ENCODE measurements at places on chromosomes 7 and 10. TPM values are rescaled to one million over a fixed set of nuclear protein-coding genes. Genes with fewer than 3 reads are reported as not detected.
A peak's percentile ranks its signal among the peaks of the same experiment; 100 is the strongest.

DNA sequence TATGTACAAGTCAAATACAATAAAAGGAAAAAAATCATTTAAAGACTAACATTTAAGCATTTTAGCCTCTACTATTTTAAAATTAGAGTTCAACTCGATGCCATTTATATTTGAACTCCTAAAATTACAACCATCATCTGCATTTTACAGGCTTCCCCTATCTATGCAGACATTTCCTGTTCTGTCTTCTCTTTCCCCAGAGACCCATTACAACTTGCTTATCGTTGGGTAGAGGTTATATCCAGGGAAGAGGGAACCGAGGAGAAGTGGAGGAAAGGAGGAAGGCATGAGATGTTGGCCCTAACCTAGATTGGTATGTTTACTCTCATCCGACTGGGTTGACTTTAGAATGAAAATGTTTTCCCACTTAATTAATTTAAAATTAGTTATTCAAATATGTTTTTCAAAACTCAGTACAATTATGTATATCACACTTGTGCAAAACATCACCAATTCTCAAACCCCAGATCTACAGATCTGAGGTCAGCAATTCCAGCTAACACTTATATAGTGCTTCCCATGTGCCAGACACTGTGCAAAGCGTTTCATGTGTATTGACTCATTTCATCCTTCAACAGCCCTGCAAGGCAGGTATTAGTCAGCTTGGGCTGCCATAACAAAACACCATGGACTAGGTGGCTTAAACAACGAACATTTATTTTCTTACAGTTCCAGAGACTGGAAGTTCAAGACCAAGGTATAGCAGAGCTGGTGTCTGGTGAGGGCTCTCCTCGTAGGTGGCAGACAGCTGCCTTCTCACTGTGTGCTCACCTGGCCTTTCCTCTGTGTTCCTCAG, 27.3 kb upstream of the HERPUD2 start:
- no peaks in the 10 kb centered on the region for H3K36me3 ChIP-seq
- H3K4me1 ChIP-seq, result peaks cover 19% of the 10 kb centered on the region
- no peak overlapping the region for H3K4me3 ChIP-seq
- no peak for DNase-seq

DNA sequence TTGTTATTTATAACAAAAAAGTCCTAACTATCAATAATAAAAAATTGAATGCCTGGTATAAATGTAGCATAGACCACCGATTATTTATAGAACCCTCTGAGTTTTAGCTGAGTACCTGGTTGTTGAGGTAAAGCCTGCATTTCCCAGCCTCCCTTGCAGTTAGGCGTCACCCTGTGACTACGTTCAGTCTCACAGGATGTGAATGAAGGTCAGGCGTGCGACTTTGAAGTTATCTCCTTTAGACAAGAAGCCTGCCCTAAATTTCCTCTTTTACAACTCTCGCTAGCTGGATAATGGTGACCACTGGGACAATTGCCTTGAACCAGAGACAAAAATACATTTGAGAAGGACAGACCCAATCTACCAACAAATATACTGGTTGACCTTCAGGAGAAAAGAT, 67.5 kb upstream of the TES start:
- H3K4me1 ChIP-seq, result no peaks in the 10 kb centered on the region
- no peaks in the 10 kb centered on the region for H3K36me3 ChIP-seq
- H3K4me3 ChIP-seq, result no peak overlapping the region
- no peaks in the 10 kb centered on the region for H3K27me3 ChIP-seq
- no peak overlapping the region for H3K27ac ChIP-seq

DNA sequence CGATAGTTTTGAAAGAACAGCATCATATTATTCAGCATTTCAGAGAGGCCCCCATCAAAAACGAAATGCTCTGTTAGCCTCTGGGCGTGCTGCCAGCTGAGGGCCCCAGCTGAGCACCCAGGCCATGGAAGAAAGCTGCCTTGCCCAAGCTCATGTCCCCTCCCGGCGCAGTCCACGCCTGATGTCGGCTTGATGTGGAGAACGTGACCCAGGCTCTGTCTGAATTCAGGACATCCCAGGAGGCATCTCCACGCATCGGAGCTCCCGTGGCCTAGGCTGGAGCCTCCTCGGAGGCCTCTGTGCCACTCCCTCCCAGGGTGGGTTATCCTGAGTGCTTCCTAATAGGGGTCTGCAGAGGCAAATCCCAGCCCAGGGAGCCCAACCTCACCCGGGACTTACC, 218.3 kb upstream of the AKR1E2 start:
- H3K36me3 ChIP-seq, result no peaks in the 10 kb centered on the region
- DNase-seq, result no peak
- no peak overlapping the region for H3K4me3 ChIP-seq
- no peaks in the 10 kb centered on the region for H3K27me3 ChIP-seq
- H3K27ac ChIP-seq, result no peak overlapping the region

The NME8 gene
- total RNA-seq, result not detected

DNA sequence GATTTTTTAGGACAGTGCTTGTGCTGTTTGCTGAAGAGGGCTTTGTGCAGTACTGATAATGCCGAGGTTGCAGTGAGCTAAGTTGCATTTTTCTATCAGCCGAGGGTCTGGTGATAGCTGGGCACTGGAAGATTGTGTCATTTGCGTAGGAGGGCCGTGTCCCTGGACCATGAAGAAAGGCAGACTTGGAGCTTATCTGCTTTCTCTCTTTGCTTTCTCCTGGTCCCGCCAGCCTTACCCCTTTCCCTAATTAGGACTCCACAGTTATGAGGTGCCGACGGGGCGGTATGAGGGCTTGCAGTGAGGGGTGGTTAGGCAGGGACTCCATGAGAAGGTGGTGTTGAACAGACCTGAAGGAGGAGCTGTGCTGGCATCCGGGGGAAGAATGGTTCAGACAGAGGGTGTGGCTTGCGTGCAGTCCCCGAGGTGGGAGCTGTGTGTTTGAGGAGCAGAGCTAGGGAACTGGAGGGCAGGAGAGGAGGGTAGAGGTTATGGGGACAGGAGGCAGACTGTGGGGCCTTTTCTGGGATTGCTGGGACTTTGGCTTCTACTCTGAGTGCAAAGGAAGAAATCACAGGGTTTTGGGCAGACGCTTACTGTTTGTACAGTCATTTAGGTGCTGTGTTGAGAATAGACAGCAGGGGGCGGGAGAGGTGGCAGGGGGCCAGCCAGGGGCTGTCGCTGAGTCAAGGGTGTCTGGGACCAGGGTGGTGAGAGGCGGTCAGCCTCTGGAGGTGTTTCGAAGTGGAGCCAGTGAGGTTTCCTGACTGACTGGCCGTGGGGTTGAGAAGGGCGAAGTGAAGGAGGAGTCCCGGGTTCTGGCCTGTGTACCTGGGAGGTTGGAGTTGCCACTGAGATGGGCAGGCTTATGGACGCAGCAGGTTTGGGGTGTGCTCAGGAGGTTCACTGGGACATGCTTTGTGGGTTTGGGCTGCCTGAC, 43.4 kb downstream of the PRF1 start:
- H3K27me3 ChIP-seq, result no peaks in the 10 kb centered on the region
- no peaks in the 10 kb centered on the region for H3K36me3 ChIP-seq
- peak overlapping the region; percentile 33 for H3K4me3 ChIP-seq
- H3K4me1 ChIP-seq, result no peaks in the 10 kb centered on the region
- no peak overlapping the region for H3K27ac ChIP-seq

- H3K4me3 ChIP-seq, result no peak overlapping the region
- no peaks in the 10 kb centered on the region for H3K4me1 ChIP-seq
- no peaks in the 10 kb centered on the region for H3K36me3 ChIP-seq
- no peaks in the 10 kb centered on the region for H3K27me3 ChIP-seq
- DNase-seq, result peak; percentile 72
- peak overlapping the region; percentile 32 for H3K27ac ChIP-seq
Measured at GRCh38 chr10:5971315-5971832, 6.0 kb downstream of the IL15RA start.

The CUL2 gene
- total RNA-seq, result 21.6 TPM

DNA sequence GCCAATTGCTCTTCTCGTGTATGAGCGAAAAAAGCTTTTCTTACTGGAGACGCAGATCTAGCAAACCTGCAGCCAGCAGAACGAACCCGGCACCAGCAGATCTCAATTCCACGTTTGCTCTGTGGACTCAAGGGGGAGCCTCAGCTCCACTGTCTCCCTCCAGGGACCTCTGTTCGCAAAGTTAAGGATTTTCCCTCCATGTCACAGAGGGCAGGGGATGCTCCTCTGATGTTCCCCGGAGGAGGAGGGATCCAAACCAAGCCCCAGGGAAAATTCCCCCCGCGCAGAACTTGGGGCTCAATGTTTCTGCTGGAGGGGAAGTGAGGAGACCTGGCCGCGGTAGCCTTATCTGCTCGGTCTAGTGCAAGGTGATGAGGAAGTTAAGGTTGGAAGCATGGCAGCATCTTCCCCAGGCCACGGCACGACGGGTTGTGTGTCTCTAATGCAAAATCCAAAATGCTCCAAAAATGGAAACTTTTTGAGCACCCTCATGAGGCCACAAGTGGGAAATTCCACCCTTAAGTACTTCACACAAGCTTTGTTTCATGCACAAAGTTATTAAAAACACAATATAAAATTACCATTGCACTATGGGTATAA, 9.0 kb downstream of the IQCE start:
- peaks cover 25% of the 10 kb centered on the region for H3K4me1 ChIP-seq
- H3K36me3 ChIP-seq, result peaks cover 3% of the 10 kb centered on the region
- H3K27me3 ChIP-seq, result no peaks in the 10 kb centered on the region
- no peak overlapping the region for H3K27ac ChIP-seq

DNA sequence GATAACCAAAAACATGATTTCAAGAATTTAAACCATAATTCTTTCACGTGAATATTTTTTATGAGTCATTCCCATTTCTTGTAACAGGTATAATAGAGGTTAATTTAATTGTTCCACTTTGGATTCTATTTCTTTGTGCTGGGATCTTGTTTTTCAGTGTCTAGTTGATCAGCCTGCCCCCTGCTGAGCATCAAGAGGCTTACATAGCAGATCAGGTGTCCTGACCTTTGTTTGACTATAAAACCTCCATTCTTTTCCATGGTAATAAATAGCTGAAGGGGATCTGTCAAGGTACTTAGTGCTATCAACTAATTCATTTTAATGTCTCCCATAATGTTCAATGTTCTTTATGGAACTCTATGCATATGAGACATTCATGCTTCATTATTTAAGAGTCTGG, 4.9 kb downstream of the COL17A1 start:
- no peak overlapping the region for H3K4me3 ChIP-seq
- DNase-seq, result peak; percentile 62
- H3K27ac ChIP-seq, result no peak overlapping the region
- no peaks in the 10 kb centered on the region for H3K4me1 ChIP-seq
- no peaks in the 10 kb centered on the region for H3K36me3 ChIP-seq
- no peaks in the 10 kb centered on the region for H3K27me3 ChIP-seq

The FAM25G gene
- total RNA-seq, result not detected

DNA sequence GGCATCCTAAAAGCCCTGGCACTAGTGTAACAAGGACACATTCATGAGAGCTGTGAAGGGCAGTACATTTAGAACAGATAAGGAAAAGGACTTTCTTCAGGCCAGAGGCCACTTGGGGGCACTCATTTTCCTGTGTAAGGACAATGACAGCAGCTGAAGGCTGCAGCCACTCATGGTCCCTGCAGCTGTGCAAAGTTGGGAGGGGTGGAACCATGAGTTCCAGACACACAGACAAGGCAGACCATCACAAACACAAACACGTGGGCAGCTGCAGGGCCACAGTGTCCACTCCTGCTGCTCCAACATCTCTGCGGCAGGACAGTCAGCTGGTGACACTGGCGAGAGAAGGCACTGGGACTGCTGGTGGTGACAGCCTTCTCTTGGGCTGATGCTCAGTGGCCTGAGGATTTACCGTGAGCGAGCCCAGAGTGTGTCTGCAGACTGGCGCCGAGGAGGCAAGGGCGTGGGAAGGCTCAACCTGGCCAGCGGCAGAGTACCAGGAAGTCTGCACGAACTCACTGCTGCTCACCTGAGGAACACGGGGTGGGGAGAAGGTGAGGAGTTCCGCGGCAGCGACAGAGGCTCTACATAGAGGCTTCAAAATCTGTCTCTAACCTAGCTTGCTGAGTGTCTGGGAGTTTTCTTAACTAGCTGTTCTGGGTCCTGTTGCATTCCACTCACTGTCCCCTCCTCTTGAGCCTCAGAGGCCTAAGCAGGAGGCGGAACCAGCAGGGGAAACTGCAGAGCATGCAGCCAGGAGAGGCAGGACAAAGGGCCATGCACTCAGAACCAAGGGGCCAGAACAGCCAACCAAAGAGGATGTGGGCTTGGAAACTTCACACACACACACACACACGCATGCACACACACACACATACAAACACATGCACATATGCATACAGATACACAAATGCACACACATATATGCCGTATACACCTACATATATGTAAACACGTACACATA, 76.5 kb upstream of the DDC start:
- no peaks in the 10 kb centered on the region for H3K27me3 ChIP-seq
- DNase-seq, result no peak
- no peaks in the 10 kb centered on the region for H3K36me3 ChIP-seq
- no peak overlapping the region for H3K4me3 ChIP-seq

GRCh38 chr7:30244340-30244739, 40.1 kb upstream of the ZNRF2 start:
- no peak overlapping the region for H3K4me3 ChIP-seq
- H3K36me3 ChIP-seq, result no peaks in the 10 kb centered on the region
- H3K27me3 ChIP-seq, result no peaks in the 10 kb centered on the region
- no peaks in the 10 kb centered on the region for H3K4me1 ChIP-seq
- H3K27ac ChIP-seq, result no peak overlapping the region

DNA sequence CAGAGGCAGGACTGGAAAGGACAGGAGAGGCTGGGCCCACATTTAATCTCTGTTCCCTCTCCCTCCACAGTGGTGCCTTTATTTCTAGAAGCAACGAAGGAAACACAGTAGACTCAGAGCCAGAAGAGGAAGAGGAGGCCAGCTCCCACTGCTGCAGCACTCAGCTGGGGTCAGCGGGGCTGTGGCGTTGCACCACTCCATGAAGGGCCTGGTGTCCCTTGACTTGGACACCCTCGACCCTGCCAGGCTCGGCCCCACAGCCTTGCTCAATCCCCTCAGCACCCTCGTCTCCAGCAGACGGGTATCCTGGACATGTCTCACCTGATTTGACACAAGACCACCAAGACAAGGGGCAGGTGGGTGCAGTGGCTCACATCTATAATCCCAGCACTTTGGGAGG, 38.8 kb downstream of the PRKAG2 start:
- H3K27me3 ChIP-seq, result no peaks in the 10 kb centered on the region
- no peak overlapping the region for H3K4me3 ChIP-seq
- H3K36me3 ChIP-seq, result peaks cover 4% of the 10 kb centered on the region
- H3K4me1 ChIP-seq, result peaks cover 7% of the 10 kb centered on the region

The C7orf33 gene
- total RNA-seq, result not detected

- no peaks in the 10 kb centered on the region for H3K36me3 ChIP-seq
- H3K27me3 ChIP-seq, result no peaks in the 10 kb centered on the region
- DNase-seq, result no peak
- no peak overlapping the region for H3K4me3 ChIP-seq
- no peak overlapping the region for H3K27ac ChIP-seq
- H3K4me1 ChIP-seq, result no peaks in the 10 kb centered on the region
Measured at GRCh38 chr7:88540012-88540411, 219.5 kb upstream of the ZNF804B start.
